ENCODE measurements at places on chromosomes 12 and 14. TPM values are rescaled to one million over a fixed set of nuclear protein-coding genes. Genes with fewer than 3 reads are reported as not detected.

The MGAT4C gene
- 11.8 TPM for polyA plus RNA-seq

The RFX4 gene
- polyA plus RNA-seq, result 5.7 TPM

The WSCD2 gene
- 6.9 TPM for polyA plus RNA-seq

The TBC1D30 gene
- 4.3 TPM for polyA plus RNA-seq

The KCNH3 gene
- 1.3 TPM for polyA plus RNA-seq

The IL23A gene
- not detected for polyA plus RNA-seq

The SLC25A21 gene
- 1.5 TPM for polyA plus RNA-seq

The PLEKHA5 gene
- 29.6 TPM for polyA plus RNA-seq

The GLIPR1L2 gene
- 10.5 TPM for polyA plus RNA-seq

The EIF2S3B gene
- polyA plus RNA-seq, result 0.67 TPM

The ABCC9 gene
- polyA plus RNA-seq, result 0.31 TPM

The IRF2BPL gene
- polyA plus RNA-seq, result 3.3 TPM

The KIF5A gene
- 24.5 TPM for polyA plus RNA-seq

The KCNC2 gene
- not detected for polyA plus RNA-seq

The ABCD2 gene
- 7.8 TPM for polyA plus RNA-seq

The SMCO3 gene
- not detected for polyA plus RNA-seq

The NFE2 gene
- not detected for polyA plus RNA-seq

The MIP gene
- polyA plus RNA-seq, result 0.51 TPM

The FAM222A gene
- polyA plus RNA-seq, result 45.3 TPM

The ADCY4 gene
- not detected for polyA plus RNA-seq

The GUCY2C gene
- polyA plus RNA-seq, result not detected

The NEUROD4 gene
- polyA plus RNA-seq, result not detected

The DHRS2 gene
- polyA plus RNA-seq, result not detected

The ACAD10 gene
- polyA plus RNA-seq, result 3.2 TPM

The JDP2 gene
- polyA plus RNA-seq, result 1.3 TPM

The CLEC4E gene
- not detected for polyA plus RNA-seq

The NDRG2 gene
- 35.9 TPM for polyA plus RNA-seq
